ENCODE measurements at places on chromosomes 2 and 18. TPM values are rescaled to one million over a fixed set of nuclear protein-coding genes. Genes with fewer than 3 reads are reported as not detected.

The BCL11A gene
- total RNA-seq, result 0.14 TPM

The CNOT9 gene
- total RNA-seq, result 29.2 TPM

The REG3G gene
- total RNA-seq, result not detected

The ADRA2B gene
- 0.09 TPM for total RNA-seq

The DPY30 gene
- total RNA-seq, result 38.7 TPM

The FAM124B gene
- under 0.01 TPM for total RNA-seq

The ROCK2 gene
- total RNA-seq, result 40.5 TPM

The EHBP1 gene
- 86.7 TPM for total RNA-seq

The DCC gene
- not detected for total RNA-seq

The NTSR2 gene
- total RNA-seq, result not detected

The RFTN2 gene
- 10.5 TPM for total RNA-seq

The FSHR gene
- total RNA-seq, result not detected

The RNU2-63P gene
- total RNA-seq, result 325 TPM

The PRKAG3 gene
- total RNA-seq, result not detected

The GPR75 gene
- 0.71 TPM for total RNA-seq

The SERPINB13 gene
- total RNA-seq, result not detected

The GALNT3 gene
- total RNA-seq, result 0.71 TPM

The MYL12A gene
- 879 TPM for total RNA-seq

The RRM2 gene
- total RNA-seq, result 4.4 TPM

The TCF7L1 gene
- total RNA-seq, result 1.00 TPM

The NFE2L2 gene
- total RNA-seq, result 116 TPM

The COX5B gene
- 573 TPM for total RNA-seq

The VIT gene
- 2.0 TPM for total RNA-seq

The MAPK4 gene
- not detected for total RNA-seq

The PLCL1 gene
- total RNA-seq, result 1.1 TPM

The SCYGR5 gene
- total RNA-seq, result not detected

The ZAP70 gene
- not detected for total RNA-seq

The MRO gene
- 0.18 TPM for total RNA-seq

The AFF3 gene
- 0.71 TPM for total RNA-seq

The SCN1A gene
- 0.28 TPM for total RNA-seq

The IRS1 gene
- 10.7 TPM for total RNA-seq

The SERPINB12 gene
- not detected for total RNA-seq

The PDE11A gene
- total RNA-seq, result under 0.01 TPM

The PLA2R1 gene
- total RNA-seq, result 10.0 TPM

The AMER3 gene
- not detected for total RNA-seq

The STK39 gene
- 9.9 TPM for total RNA-seq

The DTNA gene
- 11.7 TPM for total RNA-seq

The LAMA3 gene
- 19.1 TPM for total RNA-seq

The RAD51AP2 gene
- total RNA-seq, result not detected

The CD226 gene
- total RNA-seq, result 0.85 TPM

The RAB11FIP5 gene
- 17.6 TPM for total RNA-seq

The C2orf66 gene
- total RNA-seq, result not detected

The GPR35 gene
- 0.74 TPM for total RNA-seq

The WIPF1 gene
- total RNA-seq, result 9.9 TPM

The REG3A gene
- not detected for total RNA-seq

The POTEI gene
- total RNA-seq, result under 0.01 TPM

The CHRNG gene
- not detected for total RNA-seq

The CD8B gene
- not detected for total RNA-seq

The PFN4 gene
- total RNA-seq, result 0.28 TPM

The RBM44 gene
- 0.14 TPM for total RNA-seq

The MC4R gene
- total RNA-seq, result not detected

The SKOR2 gene
- total RNA-seq, result not detected

The CLEC4F gene
- not detected for total RNA-seq

The ALPI gene
- not detected for total RNA-seq
